Hematopoietic multipotent progenitor cell treated with erythropoietin and hydrocortisone succinate and interleukin-3 and kit ligand, for 6 days (in vitro differentiated cells): ENCODE measurements at places on chromosomes 5 and 9.
A peak's percentile ranks its signal among the peaks of the same experiment; 100 is the strongest.

- DNase-seq: no peak
These were observed 594.6 kb upstream of the BRINP1 start for GRCh38 chr9:119963798-119964372.

DNA sequence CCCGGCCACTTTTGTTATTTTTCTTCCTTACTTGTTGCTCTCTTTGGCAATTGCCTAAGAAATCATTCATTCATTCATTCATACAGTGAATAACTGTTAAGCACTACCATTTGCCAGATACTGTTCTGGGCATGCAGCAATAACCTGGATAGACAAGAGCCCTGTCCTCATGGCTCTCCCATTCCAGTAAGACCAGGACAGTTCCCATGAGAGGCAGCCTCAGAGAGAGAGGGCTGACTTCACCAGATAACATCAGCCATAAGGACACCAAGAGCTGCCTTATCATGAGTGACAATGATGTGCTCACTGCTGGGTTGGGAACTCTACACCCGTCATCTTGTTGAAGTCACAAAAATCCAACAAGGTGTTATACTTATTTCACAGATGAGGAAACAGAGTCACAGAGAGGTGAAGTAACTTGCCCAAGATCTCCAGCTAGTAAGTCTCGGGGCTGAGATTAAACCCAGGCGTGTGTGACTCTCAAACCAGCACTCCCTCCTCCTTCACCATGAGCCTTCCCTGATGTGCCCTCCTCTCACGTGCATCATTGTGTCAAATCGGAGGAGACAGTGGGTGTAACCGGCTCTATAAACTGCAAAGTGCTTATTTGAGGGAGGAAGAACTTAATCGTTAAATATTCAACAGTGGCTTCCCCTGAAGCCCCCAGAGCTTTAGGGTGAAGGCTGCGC, 61.1 kb upstream of the TBC1D2 start:
- no peak for DNase-seq

DNA sequence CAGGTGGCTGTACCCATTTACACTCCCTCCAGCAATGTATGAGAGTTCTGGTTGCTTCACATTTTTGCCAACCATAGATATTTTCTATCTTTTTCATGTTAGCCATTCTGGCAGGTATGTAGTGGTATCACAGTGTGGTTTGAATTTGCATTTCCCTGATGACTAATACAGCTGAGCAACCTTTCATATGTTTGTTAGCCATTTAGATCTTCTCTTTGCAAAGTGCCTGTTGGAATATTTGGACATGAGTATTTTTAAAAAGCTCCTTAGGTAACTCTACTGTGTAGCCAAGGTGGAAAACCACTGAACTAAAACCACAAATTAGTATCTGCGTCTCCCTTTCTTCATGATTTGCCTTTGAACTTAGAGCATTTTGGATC, 31.9 kb downstream of the IRF1 start:
- no peak for DNase-seq

GRCh38 chr9:14289916-14290315, 24.0 kb downstream of the NFIB start:
- no peak for DNase-seq

- DNase-seq: no peak
These were observed 720.0 kb upstream of the ADAMTS16 start for GRCh38 chr5:4420177-4420576.

- peak; percentile 86 for DNase-seq
These were observed 4.9 kb upstream of the C7 start for GRCh38 chr5:40904205-40904993.

GRCh38 chr9:131997779-131998178, 81.9 kb downstream of the MED27 start:
- no peak for DNase-seq

- no peak for DNase-seq
These were observed 85.7 kb upstream of the FBXW11 start for GRCh38 chr5:172091956-172092732.

DNA sequence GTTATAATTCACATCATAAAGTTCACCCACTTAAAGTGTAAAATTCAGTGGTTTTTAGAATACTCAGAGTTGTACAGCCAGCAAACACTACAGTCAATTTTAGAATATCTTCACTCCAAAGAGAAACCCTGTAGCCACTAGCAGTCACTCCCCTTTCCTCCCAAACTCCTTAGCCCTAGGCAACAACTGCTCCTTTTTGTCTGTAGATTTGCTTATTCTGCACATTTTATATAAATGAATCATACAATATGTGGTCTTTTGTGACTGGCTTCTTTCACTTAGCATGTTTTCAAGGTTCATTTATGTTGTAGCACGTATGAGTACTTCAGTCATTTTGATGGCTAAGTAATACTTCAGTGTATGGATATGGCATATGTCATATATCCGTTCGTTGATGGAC, 38.7 kb downstream of the TGFBR1 start:
- DNase-seq: no peak

DNA sequence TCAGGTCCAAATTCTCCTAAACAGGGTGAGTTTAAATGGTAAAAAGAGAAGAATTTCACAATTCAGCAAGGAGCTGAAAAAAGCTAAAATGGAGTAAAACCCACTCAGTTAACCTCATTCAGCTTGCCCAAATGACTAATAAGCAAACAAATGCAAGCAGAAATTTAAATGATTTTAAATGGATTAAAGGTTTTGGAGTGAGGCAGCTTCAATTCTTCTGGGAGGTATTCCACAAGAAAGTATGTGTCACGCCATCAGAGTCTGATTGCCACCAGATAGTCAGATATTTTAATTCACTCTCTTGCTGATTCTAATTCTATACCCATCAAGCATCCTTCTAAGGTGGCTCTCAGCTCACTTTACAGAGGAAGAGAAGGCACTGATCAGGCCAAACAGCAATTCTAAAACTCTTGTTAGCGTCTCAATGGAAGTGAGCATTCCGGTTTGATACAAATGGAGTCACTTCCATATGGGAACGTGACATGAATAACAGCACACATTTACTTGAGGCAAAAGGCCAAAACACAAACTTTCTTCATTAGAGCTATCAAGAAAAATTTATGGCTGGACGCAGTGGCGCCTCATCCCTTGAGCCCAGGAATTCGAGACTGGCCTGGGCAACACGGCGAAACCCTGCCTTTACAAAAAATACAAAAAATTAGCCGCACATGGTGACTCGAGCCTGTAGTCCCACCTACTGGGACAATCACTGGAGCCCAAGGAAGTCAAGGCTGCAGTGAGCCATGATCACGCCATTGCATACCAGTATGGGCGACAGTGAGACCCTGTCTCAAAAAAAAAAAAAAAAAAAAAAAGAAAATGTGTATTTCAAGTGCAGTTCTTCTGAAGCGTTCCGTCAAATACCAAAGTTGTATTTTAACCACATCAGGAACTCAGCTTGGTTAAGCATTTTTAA, 2.0 kb downstream of the CLK4 start:
- DNase-seq: no peak

GRCh38 chr9:137757139-137757538, 120.4 kb upstream of the CACNA1B start:
- no peak for DNase-seq

DNA sequence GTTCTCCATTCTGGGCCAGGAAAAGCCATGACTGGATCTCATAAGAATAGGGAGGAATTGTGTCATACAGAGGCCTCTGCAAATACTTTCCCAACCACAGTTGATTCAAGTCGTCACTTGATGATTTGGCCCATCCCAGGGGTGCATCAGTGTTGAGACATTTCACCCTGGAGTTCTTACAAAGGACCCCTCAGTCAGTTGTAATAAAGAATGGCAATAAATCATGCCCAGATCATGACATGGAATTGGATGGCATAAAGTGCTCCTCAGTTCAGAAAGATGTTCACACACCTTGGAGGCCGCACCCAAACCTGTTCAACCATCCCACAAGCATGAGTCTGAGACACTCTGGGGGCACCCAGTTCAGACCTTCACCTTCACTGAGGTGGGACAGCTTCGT, 168.1 kb downstream of the NR3C1 start:
- DNase-seq: no peak
